ENCODE measurements at places on chromosomes 7 and 10. TPM values are rescaled to one million over a fixed set of nuclear protein-coding genes. Genes with fewer than 3 reads are reported as not detected.

DNA sequence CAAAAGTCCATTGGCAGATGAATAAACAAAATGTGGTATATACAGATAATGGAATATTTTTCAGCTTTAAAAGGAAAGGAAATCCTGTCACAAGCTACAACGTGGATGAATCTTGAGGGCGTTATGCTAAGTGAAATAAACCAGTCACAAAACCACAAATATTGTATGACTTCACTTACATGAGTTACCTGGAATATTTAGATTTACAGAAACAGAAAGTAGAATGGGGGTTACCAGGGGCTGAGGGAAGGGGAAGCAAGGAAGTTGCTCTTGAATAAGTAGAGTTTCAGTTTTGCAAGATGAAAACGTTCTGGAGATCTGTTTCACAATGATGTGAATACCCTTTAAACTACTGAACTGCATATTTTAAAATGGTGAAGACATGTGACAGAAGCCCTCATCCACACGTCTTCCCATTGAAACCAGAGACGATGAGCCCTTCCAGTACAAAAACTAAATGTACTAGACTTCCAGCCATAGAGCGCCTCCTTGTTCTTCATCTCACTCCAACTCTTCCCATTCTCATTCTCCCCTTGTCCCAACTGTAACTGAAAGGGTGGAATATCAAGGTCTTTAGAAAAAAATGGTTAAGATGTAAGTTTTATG is 62.4 kb downstream of the MICU1 start:
- no peaks in the 10 kb centered on the region for H3K4me1 ChIP-seq
- H3K27me3 ChIP-seq: no peaks in the 10 kb centered on the region
- no peak overlapping the region for H3K27ac ChIP-seq
- peaks cover 11% of the 10 kb centered on the region for H3K36me3 ChIP-seq

DNA sequence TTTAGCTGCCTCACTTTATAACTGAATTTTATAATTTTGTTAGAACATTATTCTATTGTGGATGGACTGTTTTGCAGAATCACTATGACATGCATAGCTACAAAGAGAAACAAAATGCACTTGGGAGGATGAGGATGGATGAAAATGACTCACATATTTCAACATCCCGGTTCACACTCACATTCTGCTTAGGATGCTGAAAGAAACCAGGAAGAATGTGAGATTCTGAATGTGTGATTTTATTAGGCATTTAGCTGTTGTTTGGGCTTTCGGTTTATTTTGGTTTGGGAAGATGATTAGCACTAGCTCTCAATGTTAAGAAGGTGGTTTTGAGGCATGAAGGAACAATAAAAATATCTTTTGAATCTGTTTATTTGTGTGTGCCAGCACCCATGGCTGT is 235.5 kb downstream of the SEMA3E start:
- no peak overlapping the region for H3K4me3 ChIP-seq
- no peaks in the 10 kb centered on the region for H3K27me3 ChIP-seq
- DNase-seq: no peak
- no peaks in the 10 kb centered on the region for H3K4me1 ChIP-seq
- no peaks in the 10 kb centered on the region for H3K36me3 ChIP-seq

DNA sequence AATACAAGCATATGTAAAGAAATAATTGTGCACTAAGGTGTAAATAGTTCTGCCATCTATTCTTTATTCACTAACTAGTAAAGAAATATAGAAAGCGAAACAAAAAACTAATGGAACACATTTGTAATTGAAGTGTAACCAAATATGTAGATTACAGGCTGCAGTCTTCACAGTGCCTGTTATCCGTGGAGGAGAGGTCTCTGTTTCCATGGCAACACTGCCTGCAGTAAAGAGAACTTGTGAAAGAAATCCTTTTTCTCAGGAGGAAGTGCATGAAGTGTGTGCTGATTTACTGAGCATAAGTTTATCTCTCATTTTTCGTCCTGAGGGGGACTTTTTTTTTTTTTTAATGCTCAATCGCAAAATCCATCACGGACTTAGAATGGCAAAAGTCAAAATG is 102.5 kb downstream of the APBB1IP start:
- no peaks in the 10 kb centered on the region for H3K36me3 ChIP-seq
- DNase-seq: peak; percentile 81
- peaks cover 2% of the 10 kb centered on the region for H3K4me1 ChIP-seq
- H3K4me3 ChIP-seq: peak overlapping the region; percentile 16

DNA sequence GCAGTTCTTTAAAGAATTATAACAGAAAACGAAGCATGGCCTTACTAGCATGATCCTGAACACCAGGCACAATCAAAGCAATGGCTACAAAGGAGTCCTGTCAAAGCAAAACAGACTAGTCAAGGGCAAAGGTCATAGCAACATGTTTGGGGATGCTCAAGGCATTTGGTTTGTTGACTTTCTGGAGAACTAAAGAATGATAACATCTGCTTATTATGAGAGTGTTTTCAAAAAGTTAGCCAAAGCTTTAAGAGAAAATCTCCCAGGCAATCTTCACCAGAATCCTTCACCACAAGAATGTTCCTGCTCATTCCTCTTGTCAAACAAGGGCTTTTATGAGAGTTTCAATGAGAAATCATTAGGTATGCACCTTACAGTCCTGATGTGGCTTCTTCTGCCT is 95.1 kb upstream of the CPXM2 start:
- peaks cover 12% of the 10 kb centered on the region for H3K27me3 ChIP-seq
- no peaks in the 10 kb centered on the region for H3K36me3 ChIP-seq
- H3K4me3 ChIP-seq: no peak overlapping the region
- no peak for DNase-seq
- H3K4me1 ChIP-seq: no peaks in the 10 kb centered on the region

GRCh38 chr7:29457565-29458011 is 106.0 kb upstream of the PRR15 start:
- H3K27ac ChIP-seq: no peak overlapping the region
- H3K36me3 ChIP-seq: no peaks in the 10 kb centered on the region
- DNase-seq: peak; percentile 81
- H3K4me1 ChIP-seq: peaks cover 7% of the 10 kb centered on the region

DNA sequence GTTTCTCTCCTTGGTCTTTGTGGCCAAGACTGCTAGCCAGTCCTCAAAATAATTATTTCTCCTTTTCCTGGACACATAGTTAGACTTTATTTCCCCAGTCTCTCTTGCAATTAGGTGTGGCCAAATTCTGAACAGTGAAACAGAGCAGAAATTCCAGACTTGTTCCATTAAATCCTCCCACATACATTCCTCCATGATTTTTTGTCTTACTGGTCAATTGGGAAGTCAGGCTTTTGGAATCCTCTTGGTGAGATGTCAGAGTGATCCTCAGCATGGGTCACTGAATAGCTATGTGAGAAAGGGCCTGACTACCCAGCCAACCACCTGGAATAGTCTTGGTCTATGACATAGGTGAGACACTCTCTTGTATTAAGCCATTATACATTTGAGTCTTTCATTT is 164.2 kb downstream of the DGKI start:
- no peak for DNase-seq
- H3K4me1 ChIP-seq: no peaks in the 10 kb centered on the region
- H3K36me3 ChIP-seq: no peaks in the 10 kb centered on the region
- no peak overlapping the region for H3K4me3 ChIP-seq
- H3K27ac ChIP-seq: no peak overlapping the region

- H3K27me3 ChIP-seq: peaks cover 43% of the 10 kb centered on the region
- peak within 1 kb of the TSS; percentile 62 for H3K4me3 ChIP-seq
- no peaks in the 10 kb centered on the region for H3K36me3 ChIP-seq
- peak within 1 kb of the TSS; percentile 77 for H3K27ac ChIP-seq
These were observed at the start of gene SLC16A12 for GRCh38 chr10:89535171-89536012. TSS of gene SLC16A12 (minus strand) at chr10:89535594. CDS start at chr10:89462578, 73,016 bp downstream.

- DNase-seq: no peak
- H3K27ac ChIP-seq: no peak overlapping the region
- H3K4me3 ChIP-seq: no peak overlapping the region
- no peaks in the 10 kb centered on the region for H3K36me3 ChIP-seq
- H3K4me1 ChIP-seq: no peaks in the 10 kb centered on the region
These were observed 171.8 kb downstream of the SEMA3A start for GRCh38 chr7:84022684-84023308.

DNA sequence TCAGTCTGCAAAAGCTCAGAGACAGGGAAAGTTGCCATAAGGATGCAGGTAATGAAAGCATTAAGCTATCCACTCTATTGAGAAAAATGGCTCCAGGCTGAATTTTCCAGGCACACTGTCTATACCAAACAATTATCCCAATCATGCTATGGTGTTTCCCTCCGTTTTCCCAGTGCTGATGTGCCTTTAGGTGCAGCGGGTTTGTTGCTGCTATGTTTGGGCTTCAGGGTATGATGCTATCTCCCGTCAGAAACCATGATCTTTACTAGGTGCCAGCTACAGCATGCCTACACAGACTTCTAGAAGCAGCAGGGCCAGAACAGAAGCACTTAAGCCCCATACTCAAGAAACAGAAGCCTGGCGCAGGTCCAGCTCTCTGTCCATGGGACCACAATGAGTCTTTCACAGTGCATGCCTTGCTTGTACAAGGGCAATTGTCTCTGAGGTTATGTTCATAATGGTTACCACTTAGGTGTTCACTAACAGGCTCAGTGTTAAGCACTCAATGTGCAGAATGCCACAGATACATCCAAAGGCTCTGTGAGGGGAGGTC is 19.4 kb downstream of the STEAP1B start:
- peaks cover 3% of the 10 kb centered on the region for H3K4me1 ChIP-seq
- H3K27me3 ChIP-seq: no peaks in the 10 kb centered on the region
- DNase-seq: no peak
- no peak overlapping the region for H3K27ac ChIP-seq
- H3K4me3 ChIP-seq: no peak overlapping the region

DNA sequence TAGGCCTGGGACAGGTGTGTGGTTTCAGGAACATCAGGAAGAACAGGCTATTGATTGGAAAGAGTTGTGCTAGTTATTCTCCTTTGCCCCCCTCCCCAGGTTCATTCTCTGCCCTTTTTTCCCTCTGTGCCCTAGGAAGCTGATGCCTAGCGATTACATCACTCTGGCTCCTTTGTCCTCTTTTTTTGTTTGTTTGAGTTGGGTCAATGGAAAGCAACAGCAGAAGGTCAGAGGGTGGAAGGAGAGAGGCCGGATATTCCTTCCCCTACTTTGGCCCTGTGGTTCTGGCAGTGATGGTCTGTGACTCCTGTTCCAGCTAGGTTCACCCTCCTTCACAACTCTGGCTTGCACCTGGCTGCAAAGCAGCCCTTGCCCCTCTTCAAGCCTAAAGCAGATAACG is 18.9 kb downstream of the LOXL4 start:
- H3K27ac ChIP-seq: no peak overlapping the region
- no peak for DNase-seq
- H3K27me3 ChIP-seq: no peaks in the 10 kb centered on the region
- peaks cover 7% of the 10 kb centered on the region for H3K36me3 ChIP-seq

DNA sequence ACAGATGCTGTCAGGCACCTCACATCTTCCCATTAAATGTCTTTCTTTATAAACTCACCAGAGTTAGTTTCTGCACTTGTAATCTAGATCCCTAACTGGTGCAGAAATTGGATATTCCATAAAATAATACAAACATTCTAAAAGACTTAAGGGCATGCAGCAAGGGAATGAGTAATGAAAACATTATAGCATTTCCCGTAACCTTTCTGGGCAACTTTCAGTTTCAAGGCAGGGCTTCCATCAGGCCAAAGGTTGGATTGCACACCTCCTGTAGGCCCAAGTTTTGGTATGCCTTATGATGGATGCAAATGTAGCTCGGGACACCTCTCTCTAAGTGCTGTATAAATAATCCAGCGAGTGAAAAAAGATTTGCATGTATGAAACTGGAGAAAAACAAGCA is 129.9 kb upstream of the LYZL2 start:
- no peak overlapping the region for H3K27ac ChIP-seq
- no peak for DNase-seq
- no peaks in the 10 kb centered on the region for H3K4me1 ChIP-seq
- H3K27me3 ChIP-seq: no peaks in the 10 kb centered on the region
- no peaks in the 10 kb centered on the region for H3K36me3 ChIP-seq
- no peak overlapping the region for H3K4me3 ChIP-seq

- H3K27me3 ChIP-seq: no peaks in the 10 kb centered on the region
- H3K4me3 ChIP-seq: no peak overlapping the region
- DNase-seq: no peak
- H3K4me1 ChIP-seq: no peaks in the 10 kb centered on the region
- no peak overlapping the region for H3K27ac ChIP-seq
These were observed 52.3 kb downstream of the SKIDA1 start for GRCh38 chr10:21473135-21473534.

- H3K4me1 ChIP-seq: peaks cover 19% of the 10 kb centered on the region
- no peaks in the 10 kb centered on the region for H3K27me3 ChIP-seq
- no peak overlapping the region for H3K4me3 ChIP-seq
- no peaks in the 10 kb centered on the region for H3K36me3 ChIP-seq
These were observed 42.8 kb upstream of the RNF216 start for GRCh38 chr7:5824297-5824610.

GRCh38 chr10:73926152-73926764 is 15.3 kb downstream of the PLAU start:
- no peaks in the 10 kb centered on the region for H3K4me1 ChIP-seq
- no peaks in the 10 kb centered on the region for H3K27me3 ChIP-seq
- no peak overlapping the region for H3K27ac ChIP-seq
- H3K36me3 ChIP-seq: no peaks in the 10 kb centered on the region

DNA sequence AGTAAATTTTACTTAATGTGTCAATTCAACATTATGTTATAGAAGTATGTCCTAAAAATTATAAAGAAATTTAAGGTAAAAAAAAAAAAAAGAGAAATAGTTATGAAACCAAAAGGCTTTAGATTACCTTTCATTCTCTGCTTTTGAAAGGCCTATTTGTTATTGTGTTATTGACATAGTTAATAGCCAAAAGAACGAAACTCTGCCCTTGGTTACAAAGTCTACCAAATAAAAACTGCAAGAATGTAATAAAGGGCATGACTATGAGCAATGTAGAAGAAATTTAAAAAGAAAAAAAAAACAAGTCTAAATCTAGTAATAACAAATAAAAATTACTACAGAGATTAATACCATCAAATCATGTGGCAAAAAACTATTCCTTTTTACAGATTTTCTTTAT is 10.6 kb downstream of the ACBD5 start:
- no peak overlapping the region for H3K27ac ChIP-seq
- H3K36me3 ChIP-seq: peaks cover 32% of the 10 kb centered on the region
- DNase-seq: no peak
- H3K27me3 ChIP-seq: no peaks in the 10 kb centered on the region

Gene MOGAT3
- total RNA-seq: not detected

Gene SPDYE9
- total RNA-seq: 0.10 TPM

Gene SFXN4
- 17.5 TPM for total RNA-seq

Gene GBX1
- 2.4 TPM for total RNA-seq

Gene STOX1
- 11.7 TPM for total RNA-seq

Gene RNF32
- total RNA-seq: 2.2 TPM

Gene AMZ1
- total RNA-seq: 2.3 TPM

Data from spinal cord (tissue), 10 donors.